ENCODE measurements at places on chromosomes 7 and 10.

- DNase-seq = no peak
Observed at GRCh38 chr10:76017026-76017732, 585.8 kb downstream of the LRMDA start.

DNA sequence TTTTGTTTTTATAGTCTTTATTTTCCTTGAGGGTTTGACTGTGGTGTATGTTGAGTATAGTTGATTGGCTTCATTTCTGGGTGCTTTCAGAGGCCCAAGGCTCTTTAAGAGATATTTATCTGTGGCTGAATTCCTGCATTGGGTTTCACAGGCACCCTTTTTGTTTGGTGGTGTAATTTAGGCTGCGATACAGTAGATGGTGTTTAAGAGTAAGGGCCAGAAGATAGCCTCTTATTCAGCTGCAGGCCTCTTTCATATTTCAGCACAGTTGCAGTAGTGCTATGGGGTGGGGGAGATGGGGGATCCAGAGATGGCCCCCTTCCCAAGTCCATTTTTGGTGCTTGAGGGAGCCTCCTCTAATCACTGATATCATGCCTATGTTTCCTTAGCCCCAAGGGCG is 69.7 kb downstream of the MGAM2 start:
- no peak for DNase-seq

DNA sequence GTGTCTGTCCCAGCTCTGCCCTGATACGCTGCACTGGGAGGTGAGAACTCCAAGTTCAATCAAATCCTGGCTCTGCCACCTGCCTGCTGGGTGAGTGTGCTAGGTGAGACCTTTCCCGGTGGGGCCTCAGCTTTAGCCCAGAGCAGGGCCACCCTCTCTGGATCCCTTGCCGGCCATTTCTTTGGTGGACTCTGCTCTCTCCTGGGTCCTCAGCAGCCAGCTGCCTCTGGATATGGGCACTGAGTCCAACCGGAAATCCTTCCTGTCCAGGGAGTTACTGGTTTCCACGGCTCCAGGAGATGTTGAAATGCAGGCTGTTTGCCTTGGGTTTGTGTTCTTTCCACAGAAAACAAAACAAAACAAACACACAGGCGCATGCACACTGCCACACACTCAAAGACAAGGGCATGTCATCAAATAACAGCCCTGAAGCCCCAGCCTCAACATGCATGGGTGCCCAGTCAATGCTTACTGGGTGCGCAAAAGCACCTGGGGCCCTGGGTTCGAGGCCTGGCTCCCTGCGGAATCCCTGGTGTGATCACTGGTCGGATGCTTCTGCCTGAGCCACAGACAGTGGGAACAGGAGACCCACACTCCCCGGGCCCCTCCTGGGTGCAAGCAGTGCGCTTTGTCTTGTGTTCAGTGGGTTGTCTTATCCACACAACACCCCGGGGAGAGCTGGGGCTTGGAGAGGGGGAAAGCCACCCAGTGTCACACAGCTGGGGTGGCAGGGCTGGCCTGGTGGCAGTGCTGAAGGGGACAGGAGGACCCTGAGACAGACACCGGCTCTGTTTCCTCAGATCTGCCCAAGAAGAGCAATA is 33.1 kb downstream of the PPIF start:
- DNase-seq = no peak

- DNase-seq = no peak
Observed at GRCh38 chr7:134662871-134663205, 16.2 kb downstream of the BPGM start.

- DNase-seq = no peak
Observed at GRCh38 chr10:86356296-86356695, 10.3 kb downstream of the GRID1 start.

DNA sequence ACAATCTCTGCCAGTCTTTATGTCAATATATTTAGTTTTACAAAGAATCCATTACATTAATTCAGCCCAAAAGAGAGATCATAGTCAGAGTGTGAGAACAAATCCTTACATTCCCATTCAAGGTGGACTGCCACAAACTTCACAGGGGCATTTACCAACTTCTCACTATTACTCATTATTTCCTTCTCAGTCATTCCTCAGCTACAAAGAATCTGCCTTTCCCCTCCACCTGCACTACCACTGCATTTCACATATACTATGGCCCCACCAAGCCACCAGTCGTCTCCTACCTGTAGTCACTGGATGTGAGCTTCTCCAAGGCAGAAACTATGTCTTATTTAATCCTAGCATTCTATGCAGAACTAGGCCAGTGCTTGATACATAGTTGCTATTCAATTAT is 94.3 kb downstream of the USP6NL start:
- no peak for DNase-seq

DNA sequence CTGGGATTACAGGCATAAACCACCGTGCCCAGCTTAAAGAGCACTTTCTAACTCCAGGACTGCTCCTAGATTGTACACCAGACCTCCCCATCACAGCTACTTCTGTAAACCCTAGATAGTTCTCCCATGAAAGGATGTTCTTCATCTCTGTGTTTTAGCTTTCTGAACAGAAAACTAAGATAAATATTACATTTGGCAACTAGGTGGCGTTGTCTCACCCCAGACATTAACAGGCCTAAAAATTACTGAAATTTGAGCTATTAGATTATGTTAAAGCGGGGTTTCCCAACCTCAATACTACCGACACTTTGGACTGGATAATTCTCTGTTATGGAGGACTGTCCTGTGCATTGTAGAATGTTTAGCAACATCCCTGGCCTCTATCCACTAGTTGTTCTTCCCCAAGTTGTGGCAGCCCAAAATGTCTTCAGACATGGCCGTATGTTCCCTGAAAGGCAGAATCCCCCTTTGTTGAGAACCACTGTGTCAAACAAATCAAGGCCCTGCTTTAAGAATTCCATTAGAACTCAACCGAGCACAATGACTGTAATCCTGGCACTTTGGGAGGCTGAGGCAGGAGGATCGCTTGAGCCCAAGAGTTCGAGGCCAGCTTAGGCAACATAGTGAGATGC is 19.1 kb downstream of the ATOH7 start:
- no peak for DNase-seq

GRCh38 chr7:126720232-126720631 is 532.5 kb downstream of the GRM8 start:
- no peak for DNase-seq

GRCh38 chr7:98647326-98647725 is 30.2 kb downstream of the NPTX2 start:
- DNase-seq = no peak

GRCh38 chr7:148939128-148939755 is 55.2 kb upstream of the EZH2 start:
- DNase-seq = no peak

GRCh38 chr10:114261076-114261475 is 22.0 kb downstream of the VWA2 start:
- no peak for DNase-seq

DNA sequence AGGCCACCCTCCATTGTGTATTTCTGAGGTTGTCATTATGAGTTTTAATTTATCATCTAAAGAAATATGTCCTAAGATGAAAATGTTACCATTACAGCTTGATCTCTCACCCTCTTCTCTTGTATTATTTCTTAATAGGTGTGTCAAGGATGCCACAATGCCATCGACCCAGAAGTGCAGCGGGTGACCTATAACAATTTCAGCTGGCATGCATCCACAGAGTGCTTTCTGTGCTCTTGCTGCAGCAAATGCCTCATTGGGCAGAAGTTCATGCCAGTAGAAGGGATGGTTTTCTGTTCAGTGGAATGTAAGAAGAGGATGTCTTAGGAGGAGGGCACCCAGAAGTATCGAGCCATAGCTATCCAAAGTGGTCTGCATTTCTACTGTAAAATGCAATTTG is 46.8 kb downstream of the TES start:
- no peak for DNase-seq

DNA sequence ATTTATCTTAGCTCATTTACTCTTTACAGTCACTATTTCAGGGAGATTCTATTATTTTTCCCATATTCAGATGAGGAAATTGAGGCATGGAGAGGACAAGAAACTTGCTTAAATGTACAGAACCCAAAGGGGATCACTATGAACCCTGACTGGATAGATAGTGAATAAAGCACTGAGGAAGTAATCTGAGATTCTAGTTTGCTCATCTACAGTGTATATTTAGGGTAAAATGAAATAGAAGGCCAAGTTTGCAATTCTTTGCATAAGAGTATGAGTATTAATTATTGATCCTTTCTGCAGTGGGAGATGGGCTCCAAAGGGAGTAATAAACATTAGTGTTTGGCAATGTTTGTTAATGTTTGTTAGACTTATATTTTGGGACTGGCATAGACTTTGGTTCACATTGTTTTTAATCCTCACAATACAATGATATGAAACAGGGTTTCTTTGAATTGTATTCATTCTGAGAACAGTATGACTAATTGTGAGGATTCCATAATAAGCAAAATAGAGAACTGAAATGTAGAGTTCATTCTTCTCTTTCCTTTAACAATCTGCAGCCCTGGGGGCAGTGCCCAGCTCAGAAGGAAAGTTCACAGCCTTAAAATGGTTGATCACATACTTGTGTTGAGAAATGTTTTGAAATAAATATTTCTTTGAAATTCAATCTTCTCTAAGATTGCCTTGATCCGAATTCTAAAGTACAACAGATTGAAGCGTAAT is 131.0 kb upstream of the ZNF804B start:
- no peak for DNase-seq

DNA sequence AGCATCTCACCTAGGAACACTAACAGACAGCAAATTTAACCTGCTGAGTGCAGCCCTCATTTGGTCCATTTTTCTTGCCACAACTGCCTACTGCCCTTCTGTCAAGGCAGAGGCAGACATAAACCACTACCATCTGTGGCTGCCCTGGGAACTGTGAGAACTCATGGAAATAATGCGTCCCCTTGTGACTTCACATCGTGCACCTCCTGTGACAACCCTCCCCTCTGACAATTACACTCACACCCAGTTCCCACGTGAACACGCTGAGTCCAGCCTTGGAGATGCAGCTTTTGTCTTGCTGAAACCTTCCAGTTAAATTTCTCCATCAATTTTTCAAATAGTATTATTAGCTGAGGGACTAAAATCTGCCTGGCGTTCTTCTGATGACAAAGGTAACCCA is 193.1 kb upstream of the KLF14 start:
- no peak for DNase-seq

DNA sequence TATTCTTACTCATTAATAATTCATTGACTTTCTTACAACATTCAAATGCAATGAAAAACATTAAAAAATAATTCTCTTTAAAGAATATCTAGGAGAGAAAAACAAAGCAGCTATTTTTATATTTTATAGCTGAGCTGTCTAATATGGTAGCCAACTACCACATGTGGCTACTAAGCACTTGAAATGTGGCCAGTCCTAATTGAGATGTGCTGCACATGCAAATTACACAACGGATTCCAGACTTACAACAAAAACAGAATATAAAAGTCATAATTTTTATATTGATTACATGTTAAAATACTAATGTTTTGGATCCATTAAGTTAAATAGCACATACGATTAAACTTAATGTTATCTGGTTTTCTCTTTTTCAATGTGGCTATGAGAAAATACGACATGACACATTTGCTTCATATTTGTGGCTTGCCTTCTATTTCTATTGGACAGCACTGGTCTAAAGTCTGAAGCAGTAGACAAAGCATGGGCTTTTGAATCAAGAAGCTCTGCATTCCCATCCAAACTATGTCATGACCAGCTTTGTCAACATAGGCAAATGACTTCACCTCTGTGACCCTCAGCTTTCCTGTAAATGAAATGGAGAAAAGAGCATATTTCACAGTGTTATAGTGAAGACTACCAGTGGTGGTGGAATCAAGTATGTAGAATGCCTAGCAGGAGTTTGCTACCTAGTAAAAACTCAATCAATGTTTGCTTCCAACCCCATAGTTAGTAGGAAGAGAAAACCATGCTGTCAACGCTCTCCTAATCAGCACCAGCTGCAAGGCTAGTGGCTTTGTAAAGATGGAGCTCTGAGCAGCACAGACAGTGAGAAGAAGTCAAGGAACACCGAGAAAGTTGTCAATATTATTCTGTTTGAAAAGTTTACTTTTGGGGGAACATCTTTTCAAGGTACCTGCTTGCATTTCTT is 37.1 kb upstream of the GDF10 start:
- no peak for DNase-seq

DNA sequence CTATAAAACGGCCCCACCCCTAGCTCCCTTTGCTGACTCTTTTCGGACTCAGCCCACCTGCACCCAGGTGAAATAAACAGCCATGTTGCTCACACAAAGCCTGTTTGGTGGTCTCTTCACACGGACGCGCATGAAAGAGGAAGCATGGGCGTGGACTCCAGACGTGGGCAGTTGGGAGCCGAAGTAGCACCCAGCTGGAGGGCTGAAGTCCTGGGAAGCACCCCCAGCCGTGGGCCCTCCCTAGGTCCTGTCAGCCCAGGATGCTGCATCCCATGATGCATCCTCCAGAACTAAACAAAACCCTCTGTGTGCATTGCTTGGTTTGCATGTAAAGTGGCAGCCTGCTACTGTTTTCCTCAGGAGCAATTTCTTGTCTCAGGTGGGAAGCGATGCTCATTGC is 62.1 kb upstream of the CFAP46 start:
- DNase-seq = no peak

GRCh38 chr7:22292531-22292930 is 64.4 kb downstream of the RAPGEF5 start:
- no peak for DNase-seq

DNA sequence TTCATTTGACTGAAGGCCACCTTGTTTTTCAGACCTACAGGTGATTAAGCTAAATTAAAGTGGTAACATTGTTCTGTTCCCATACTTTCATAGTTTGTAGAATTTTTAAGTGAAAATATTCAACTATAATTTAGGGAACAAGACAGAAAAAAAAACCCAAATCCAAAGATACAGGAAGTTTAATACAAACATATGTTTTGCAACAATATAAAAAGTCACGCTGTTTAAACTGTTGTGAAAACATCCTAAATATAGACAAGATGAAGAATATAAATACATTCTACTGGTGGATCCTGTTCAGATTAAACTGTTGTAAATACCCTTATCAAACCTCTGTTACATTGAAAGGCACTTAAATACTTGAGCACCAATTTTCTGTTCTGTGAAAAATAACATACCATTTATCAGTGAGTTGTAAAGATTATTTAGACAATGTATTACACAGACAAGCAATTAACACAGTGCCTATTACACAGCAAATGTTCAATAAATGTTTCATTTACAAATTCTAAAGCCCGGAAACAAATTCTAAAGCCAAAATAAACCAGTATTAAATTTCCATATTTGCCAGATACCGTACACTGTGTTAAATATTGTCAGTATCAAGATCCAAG is 14.2 kb downstream of the ASZ1 start:
- no peak for DNase-seq

DNA sequence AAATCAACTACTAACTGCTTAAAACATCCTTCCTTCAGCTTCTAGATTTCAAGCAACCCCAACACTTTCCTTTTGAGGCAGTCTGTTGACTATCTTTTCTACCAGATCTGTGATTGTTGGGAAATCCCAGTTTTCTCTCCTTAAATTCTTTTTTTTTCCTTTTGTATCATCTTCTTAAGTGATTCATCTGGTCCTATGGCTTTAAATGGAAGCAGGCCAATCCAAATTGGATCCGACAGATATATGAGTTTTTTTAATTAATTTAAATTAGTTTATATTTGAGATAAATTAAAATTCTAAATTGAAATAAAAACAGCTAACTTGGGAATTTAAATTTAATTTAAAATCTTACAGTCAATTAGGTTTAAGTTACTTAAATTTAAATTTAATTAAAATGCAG is 151.2 kb upstream of the PCLO start:
- no peak for DNase-seq

Measured in stimulated activated CD4-positive, alpha-beta T cell treated with anti-CD3 and anti-CD28 coated beads, TNF-alpha, amount 100 ng/mL, for 24 hours (primary cell).